ENCODE measurements at places on chromosomes 3 and 15. TPM values are rescaled to one million over a fixed set of nuclear protein-coding genes. Genes with fewer than 3 reads are reported as not detected.

The SHC4 gene
- total RNA-seq: 74.2 TPM

The IL16 gene
- 54.0 TPM for total RNA-seq

The ANKRD63 gene
- not detected for total RNA-seq

The ZBTB47 gene
- 48.9 TPM for total RNA-seq

The ST3GAL6 gene
- total RNA-seq: 25.1 TPM

The GRM2 gene
- total RNA-seq: 0.40 TPM

The TRIP4 gene
- 25.9 TPM for total RNA-seq

The LMLN gene
- 12.2 TPM for total RNA-seq

The UROC1 gene
- total RNA-seq: not detected

The FBN1 gene
- 135 TPM for total RNA-seq

The SLC35A5 gene
- 42.8 TPM for total RNA-seq

The SUSD5 gene
- 1.6 TPM for total RNA-seq

The CACNA2D2 gene
- total RNA-seq: 1.8 TPM

The AMOTL2 gene
- total RNA-seq: 158 TPM

The RAB6B gene
- total RNA-seq: 9.5 TPM

Data from sciatic nerve (tissue), 2 donors.